ENCODE measurements at places on chromosomes 5 and 9. TPM values are rescaled to one million over a fixed set of nuclear protein-coding genes. Genes with fewer than 3 reads are reported as not detected.

Gene EIF4E1B
- total RNA-seq = not detected

Gene SRA1
- 14.4 TPM for total RNA-seq

GRCh38 chr5:39599721-39600431, 175.1 kb upstream of the DAB2 start:
- no peaks in the 10 kb centered on the region for H3K36me3 ChIP-seq
- H3K27ac ChIP-seq = no peak overlapping the region
- DNase-seq = no peak
- no peaks in the 10 kb centered on the region for H3K27me3 ChIP-seq
- no peak overlapping the region for H3K4me3 ChIP-seq

DNA sequence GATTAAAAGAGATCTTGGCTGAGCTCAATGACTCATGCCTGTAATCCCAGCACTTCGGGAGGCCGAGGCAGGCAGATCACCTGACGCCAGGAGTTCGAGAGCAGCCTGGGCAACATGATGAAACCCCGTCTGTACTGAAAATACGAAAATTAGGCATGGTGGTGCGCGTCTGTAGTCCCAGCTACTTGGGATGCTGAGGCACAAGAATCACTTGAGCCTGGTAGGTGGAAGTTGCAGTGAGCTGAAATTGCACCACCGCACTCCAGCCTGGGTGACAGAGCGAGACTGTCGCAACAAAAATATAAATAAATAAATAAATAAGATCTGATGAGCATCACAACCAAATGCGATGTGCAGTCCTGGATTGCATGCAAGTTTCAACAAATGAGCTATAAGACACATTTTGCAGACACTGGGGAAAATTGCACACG, 8.7 kb upstream of the ENG start:
- H3K36me3 ChIP-seq = no peaks in the 10 kb centered on the region
- DNase-seq = no peak
- peak overlapping the region; percentile 78 for H3K27ac ChIP-seq
- H3K4me1 ChIP-seq = peaks cover 8% of the 10 kb centered on the region
- H3K27me3 ChIP-seq = no peaks in the 10 kb centered on the region
- H3K4me3 ChIP-seq = no peak overlapping the region

DNA sequence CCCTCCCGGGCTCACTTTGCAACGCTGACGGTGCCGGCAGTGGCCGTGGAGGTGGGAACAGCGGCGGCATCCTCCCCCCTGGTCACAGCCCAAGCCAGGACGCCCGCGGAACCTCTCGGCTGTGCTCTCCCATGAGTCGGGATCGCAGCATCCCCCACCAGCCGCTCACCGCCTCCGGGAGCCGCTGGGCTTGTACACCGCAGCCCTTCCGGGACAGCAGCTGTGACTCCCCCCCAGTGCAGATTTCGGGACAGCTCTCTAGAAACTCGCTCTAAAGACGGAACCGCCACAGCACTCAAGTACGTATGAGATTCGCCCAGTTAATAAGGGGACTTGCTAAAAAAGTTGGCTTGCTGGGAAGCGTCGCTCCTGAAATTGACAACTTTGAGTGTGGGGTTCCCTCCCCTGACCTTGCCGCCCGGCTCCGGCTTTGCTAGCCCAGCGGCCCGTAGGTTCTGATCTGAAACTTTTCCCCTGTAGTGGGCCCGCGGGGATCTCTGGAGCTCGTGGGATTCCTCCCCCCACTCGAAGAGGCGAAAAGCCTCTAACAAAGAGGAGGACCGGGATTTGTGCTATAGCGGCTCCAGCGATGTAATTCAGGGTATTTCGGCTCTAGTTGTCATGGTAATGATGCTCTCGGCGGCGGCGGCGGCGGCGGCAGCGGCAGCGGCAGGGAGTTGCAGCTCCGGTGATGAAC, 572 bp downstream of the NR4A3 start:
- H3K27ac ChIP-seq = peak overlapping the region; percentile 98
- H3K4me3 ChIP-seq = peak overlapping the region; percentile 77
- no peaks in the 10 kb centered on the region for H3K27me3 ChIP-seq
- no peaks in the 10 kb centered on the region for H3K4me1 ChIP-seq
- no peaks in the 10 kb centered on the region for H3K36me3 ChIP-seq
- peak; percentile 48 for DNase-seq

Gene DBN1
- 2.9 TPM for total RNA-seq

DNA sequence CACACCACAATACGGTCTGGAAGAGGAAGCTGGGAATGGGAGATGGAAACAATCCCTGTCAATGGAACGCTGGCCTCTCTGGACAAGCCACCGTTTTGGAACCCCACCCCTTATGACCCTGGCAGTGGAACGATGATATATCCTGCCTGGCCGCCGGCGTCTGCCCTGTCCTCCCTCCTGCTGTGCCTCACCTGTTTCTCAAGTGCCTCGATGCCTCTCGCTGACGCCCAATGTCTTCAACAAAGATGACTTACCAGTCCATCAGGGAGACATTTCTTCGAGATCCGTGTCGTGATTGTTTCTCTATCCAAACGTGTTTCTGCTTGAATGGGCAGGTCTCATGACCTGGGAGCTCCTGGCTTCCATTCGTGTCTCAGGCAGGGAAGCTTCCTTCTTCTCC, 476.5 kb downstream of the SPATA31A7 start:
- H3K27me3 ChIP-seq = no peaks in the 10 kb centered on the region
- H3K27ac ChIP-seq = no peak overlapping the region
- no peaks in the 10 kb centered on the region for H3K4me1 ChIP-seq
- no peaks in the 10 kb centered on the region for H3K36me3 ChIP-seq
- DNase-seq = no peak

- DNase-seq = no peak
- H3K27ac ChIP-seq = no peak overlapping the region
- no peaks in the 10 kb centered on the region for H3K27me3 ChIP-seq
- H3K36me3 ChIP-seq = no peaks in the 10 kb centered on the region
- no peak overlapping the region for H3K4me3 ChIP-seq
- no peaks in the 10 kb centered on the region for H3K4me1 ChIP-seq
These were observed 199.9 kb downstream of the AGTPBP1 start for GRCh38 chr9:85541876-85542275.

Gene ANKHD1
- 64.4 TPM for total RNA-seq

Gene COL15A1
- total RNA-seq = 0.10 TPM
